ENCODE measurements at places on chromosomes 13 and 19.
A peak's percentile ranks its signal among the peaks of the same experiment; 100 is the strongest.

GRCh38 chr19:55549500-55550320 is 4.4 kb upstream of the SBK3 start:
- no peak for DNase-seq

DNA sequence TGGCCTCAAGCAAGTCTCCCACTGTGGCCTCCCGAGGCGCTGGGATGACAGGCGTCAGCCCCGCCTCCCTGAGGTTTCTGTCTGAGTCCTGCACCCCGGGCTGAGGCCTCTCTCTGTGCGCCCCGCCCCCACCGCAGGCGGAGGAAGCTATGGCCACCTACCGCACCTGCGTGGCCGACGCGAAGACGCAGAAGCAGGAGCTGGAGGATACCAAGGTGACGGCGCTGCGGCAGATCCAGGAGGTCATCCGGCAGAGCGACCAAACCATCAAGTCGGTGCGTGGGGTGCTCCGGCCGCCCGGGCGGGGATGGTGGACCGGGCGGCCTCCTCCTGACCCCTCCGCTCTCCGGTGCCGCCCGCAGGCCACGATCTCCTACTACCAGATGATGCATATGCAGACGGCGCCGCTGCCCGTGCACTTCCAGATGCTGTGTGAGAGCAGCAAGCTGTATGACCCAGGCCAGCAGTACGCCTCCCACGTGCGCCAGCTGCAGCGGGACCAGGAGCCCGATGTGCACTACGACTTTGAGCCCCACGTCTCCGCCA is 12.7 kb downstream of the ARHGAP45 start:
- DNase-seq = no peak

DNA sequence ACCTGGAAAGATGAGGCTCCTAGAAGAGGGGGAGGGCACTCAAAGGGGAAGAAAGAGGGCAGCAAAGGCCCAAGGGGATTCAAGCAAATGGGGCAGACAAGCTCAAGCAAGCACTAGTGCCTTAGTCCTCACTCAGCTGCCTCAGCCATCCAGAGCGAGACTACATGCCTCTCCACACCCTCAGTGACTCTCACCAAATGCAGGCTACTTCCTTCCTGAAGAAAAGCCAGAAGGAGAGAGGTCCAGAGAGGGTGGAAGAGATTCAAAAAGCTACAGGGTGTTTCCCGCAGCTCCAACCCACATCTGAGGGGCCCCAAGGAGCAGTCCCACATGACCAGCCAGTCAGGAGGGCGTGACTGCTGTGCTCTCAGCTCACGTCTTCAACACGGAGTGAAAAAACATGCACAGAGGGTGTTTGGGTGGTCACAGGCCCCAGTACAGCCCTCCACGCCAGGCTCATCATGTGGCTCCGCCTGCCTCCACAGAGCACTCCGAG is 40.5 kb downstream of the MIPEP start:
- no peak for DNase-seq

DNA sequence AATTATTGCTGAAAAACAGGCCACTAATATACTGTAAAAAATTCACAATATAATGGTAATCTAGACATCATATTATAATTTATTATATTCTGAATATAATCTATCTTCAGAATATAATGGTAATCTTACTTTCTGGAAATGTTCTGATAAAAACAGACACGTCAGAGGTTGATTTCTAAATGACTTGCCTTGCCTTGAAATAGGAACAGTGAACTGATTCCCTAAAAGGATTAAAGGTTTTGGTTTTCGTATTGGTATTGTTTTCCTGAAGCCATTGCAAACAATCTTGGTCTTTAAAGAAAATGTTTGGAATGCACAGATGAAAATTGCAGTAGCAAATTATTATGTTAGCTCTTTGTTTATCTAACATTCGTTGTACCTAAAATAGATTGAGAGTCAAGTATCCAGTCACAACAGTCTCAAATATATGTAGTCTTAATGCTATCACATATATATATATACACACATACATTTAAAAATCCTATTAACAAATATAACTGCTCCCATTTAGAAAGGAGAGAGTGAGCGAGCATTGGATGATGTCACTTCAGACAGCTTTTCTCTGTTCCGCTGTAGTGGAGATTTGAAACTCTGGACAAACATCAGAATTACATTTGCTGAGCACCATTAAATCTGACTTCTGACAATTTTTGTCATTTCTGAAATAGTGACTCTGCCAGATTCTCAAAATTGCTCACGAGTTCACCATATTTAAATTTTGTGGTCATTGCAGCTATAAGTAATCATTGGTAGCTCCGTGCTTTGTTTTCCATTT is 1.7 kb downstream of the ITM2B start:
- DNase-seq = no peak

GRCh38 chr19:30090476-30090875 is 148.4 kb downstream of the URI1 start:
- no peak for DNase-seq

- no peak for DNase-seq
Measured at GRCh38 chr13:41188584-41188983, 5.8 kb downstream of the KBTBD7 start.

DNA sequence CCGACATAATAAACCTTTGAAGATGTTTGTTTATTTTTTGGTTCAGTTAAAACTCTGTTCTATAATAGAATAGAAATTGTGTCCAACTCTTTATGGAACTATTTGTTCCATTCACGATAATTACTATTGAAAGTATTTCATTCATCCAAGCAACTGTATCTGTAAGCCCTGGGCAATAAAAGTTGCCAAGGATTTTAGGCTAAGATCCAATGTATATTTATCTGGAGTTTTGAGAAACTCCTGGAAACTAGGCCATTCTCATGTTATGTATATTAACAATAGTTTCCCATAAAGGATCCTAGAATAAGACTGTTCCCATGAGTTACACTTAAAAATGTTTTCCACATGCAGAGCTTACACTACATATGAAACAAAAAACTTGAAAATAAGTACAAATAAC is 261.6 kb downstream of the SLITRK6 start:
- no peak for DNase-seq

- DNase-seq = no peak
Measured at GRCh38 chr13:59534806-59535205, 628.9 kb downstream of the DIAPH3 start.

DNA sequence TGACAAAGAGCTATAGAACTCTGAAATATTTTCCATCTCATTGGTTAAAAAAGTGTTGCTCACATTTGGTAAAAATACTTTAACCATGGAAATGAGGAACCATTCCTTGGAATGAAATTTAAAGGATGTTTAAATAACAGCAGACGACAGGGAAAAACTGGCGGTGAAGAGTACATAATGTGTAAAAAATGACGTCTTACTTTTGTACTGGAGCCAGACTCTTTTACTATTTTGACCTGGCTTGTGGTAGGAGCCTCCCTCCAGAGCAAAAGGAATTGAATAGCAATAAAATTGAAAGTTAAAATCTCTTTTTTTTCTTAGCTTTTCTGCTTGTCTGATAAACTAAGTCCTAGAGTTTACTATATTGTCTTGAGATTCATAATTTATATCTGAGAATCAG is 426.2 kb upstream of the KLHL1 start:
- no peak for DNase-seq

DNA sequence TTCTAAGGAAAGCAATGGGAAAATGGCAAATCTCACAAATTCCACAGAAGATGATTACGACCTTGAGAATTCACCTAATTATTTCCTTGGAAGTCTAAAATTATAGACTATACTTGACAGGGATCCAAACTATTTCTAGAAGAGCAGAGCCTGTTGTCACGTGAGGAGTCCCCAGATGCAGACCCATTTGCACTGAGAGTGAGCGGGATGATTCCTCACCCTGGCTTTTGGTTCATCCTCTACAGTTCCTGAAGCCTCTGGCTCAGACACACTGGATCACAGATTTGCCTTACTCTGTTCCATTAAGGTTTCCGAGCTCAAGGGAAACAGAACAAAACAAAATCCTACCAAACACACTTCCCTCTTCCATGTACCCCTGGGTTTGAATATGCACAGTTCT is 23.0 kb upstream of the CYSLTR2 start:
- no peak for DNase-seq

DNA sequence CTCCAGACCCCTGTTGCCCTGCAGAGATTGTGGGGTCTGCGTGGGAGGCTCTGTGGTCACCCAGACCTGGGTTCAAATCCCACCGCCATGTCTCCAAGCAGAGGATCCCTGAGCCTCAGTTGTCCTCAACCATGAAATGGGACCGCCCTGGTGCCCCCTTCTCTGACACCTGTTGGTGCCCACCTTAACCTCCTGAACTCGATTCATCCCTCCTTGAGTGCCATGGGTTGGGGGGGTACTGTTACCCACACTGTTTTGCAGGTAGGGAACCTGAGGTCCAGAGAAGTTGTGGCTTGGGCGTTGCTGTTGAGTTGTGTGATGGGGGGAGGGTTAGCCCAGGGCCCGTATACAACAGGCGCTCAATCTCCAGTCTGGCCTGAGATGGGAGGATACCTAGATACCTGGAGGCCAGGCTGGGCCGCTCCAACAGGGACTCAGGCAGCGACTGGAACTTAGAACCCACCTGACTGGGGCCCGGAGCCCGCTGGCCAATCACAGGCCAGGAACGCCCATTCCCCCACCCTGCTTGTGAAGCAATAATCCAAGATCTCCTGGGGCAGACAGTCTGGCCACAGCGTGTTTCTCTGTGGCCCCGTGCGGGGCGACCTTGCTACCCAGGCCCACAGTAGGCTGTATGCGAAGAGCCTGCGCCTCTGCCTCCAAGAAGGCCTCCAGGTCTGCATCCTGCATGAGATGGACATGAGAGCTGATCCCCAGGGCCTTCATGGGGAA is 2.8 kb downstream of the ARID3A start:
- no peak for DNase-seq

- no peak for DNase-seq
Measured at GRCh38 chr13:108315991-108316390, 46.5 kb downstream of the TNFSF13B start.

DNA sequence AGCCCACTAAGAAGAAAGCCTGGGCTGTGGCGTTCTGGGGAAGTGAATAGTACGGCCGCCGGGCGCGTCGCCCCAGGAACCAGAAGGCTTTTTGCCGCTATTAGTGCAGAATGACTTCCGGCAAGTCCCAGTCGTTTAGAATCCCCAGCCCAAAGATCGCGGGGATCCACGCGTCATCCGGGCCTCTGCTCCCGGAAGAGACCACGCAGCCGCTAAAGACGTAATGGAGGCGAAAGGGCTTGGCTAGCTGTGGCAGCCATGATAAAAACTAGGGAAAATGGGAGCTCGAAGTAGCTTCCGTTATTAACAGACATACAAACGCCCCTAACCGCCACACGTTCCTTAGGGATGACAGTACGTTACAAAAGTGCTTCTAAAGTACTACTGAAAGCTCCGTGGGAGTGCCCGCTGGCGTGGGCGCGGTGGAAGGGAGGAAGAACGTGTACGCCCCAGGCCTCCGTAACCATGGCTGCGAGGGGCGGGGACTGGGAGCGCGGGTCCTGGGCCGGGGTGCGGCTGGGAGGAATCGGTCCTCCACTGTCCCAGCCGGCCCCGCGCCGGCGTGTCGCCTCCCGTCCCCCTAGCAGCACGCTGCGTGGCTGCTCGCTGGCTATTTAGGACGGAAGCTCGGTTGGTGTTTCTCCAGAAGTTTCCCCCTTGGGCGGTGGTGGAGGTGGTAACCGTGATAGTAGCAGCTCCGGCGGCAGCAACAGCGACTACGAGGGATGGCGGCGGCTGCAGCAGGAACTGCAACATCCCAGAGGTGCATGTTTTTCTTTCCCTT is at the start of gene SUGT1:
Gene SUGT1, plus strand, starts transcription at position 641 of the 784 bp plus-strand sequence. Its CDS starts 85 bp downstream, at position 726.
- peak; percentile 96 for DNase-seq

DNA sequence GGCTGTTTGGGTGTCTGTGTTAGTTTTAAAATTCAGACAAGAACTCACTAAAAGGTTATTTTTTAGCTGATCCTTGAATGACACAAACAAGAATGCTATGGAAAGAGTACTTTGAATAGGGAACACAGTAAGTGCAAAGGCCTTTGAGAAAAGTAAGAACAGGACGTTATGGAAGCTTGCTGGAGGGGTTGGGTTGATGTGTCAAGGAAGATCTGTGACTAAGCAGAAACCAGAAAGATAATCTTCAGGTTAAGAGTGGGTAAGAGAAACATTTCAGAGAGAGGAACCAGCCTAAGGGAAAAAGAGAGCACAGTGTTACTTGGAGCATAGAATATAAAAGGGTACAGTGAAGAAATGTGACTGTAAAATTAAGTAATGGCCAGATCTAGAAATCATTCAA is 41.2 kb upstream of the TRPC4 start:
- no peak for DNase-seq

GRCh38 chr19:34713262-34713637 is 20.8 kb upstream of the ZNF181 start:
- peak; percentile 30 for DNase-seq

DNA sequence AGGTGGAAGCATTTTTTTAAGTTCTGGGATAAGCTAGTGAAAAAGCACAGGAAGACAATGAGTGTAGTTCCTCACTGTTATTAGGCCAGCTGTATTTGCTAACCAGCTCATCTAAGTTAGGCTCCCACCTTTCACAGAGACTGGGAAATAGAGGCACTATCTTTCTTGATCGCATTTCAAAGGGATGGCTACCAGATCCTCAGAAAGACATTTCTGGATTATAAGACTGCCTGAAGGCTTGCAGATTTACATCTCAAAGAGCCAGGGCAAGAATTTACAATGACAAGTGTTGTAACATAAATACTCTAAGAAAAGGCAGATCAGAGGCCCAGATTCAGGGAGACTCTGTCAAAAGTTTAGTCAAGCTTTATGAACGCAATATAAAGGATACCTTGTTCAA is 1005.5 kb downstream of the PCDH9 start:
- DNase-seq = no peak

DNA sequence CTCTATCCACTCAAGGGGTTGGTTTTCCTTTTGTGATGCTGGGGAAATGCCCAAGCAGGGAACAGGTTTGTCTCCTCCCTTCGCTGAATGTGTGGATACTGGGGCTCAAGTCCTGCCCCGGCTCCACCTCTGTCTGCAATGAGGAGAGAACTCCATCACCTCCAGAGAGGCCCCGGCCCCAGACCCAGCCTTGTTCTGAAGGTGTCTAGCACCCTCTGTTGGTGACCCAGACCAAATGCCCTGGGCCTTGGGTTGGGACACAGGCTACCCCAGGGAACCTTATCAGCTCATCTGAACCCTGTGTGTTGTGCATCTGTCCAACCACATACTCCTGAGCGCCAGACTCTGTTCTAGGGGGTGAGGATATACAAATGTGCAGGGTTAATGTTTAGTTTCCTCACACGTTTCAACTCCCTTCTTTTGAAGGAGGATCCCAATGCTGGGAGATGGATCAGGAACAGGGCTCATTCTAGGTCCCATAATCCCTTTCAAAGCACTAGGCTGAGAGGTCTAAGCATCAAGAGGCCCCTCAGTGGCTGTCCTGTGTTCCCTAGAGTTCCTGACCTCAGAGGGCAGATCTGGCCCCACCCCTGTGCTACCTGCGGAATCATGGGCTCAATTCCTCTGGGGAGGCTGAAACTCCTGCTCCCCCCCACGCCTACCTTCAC is 112.5 kb upstream of the SLC7A1 start:
- DNase-seq = peak; percentile 57

- DNase-seq = no peak
Measured at GRCh38 chr13:39825886-39826285, 170.4 kb downstream of the COG6 start.

All from DND-41 (cell line).